ENCODE measurements at places on chromosomes 6 and 20.

- DNase-seq, result no peak
These were observed 243.1 kb downstream of the PKHD1 start for GRCh38 chr6:51844336-51844735.

DNA sequence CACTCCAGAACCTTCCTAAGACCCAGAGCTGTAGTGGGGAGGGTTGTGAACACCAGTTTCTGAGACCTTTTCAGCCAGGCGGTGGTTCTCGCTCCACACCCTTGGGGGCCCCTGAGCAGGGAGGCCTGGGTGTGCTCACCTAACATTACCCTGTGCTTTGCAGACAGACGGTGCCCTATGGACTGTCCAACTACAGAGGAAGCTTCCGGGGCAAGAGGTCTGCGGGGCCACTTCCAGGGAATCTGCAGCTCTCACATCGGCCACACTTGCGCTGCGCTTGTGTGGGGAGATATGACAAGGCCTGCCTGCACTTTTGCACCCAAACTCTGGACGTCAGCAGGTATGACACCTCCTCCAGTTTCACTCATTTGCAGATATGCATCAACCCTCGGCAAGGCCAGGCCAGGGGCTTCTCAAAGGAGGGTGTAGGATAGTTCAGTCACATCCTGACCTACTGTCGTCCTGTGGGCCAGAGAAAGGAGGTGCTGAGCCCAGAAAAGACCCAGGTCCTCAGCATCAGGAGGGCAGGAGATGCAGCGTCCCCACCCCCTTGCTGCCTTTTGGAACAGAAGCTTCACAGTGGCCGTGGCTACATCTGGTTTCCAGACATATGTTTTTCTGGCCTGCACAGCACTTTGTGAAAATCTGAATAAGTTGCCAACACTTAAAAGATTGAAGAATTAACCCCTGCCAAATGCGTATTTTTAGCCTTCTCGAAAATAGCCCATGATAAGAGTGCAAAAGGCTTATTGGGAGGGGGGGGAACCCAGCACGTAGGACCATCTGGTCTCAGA, 20.6 kb downstream of the EDN3 start:
- no peak for DNase-seq

DNA sequence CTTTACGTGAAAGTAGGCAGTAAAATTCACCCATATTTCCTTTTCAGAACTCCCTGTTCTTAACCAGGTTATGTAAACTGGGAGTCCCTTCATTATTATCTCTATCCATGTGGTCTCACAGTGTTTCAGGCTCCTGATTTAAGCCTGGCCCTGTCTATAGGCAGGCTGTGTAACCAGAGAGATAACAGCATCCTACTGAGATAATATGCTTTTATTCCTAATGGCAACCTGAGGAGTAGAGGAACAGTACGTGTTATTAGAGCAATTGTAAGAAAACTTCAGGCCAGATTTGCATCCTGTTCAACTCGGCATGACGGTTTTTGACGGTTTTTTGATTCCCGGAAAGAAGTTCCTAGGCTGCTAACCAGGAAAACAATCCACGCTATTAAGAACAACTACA, 16.9 kb downstream of the FUT9 start:
- no peak for DNase-seq

DNA sequence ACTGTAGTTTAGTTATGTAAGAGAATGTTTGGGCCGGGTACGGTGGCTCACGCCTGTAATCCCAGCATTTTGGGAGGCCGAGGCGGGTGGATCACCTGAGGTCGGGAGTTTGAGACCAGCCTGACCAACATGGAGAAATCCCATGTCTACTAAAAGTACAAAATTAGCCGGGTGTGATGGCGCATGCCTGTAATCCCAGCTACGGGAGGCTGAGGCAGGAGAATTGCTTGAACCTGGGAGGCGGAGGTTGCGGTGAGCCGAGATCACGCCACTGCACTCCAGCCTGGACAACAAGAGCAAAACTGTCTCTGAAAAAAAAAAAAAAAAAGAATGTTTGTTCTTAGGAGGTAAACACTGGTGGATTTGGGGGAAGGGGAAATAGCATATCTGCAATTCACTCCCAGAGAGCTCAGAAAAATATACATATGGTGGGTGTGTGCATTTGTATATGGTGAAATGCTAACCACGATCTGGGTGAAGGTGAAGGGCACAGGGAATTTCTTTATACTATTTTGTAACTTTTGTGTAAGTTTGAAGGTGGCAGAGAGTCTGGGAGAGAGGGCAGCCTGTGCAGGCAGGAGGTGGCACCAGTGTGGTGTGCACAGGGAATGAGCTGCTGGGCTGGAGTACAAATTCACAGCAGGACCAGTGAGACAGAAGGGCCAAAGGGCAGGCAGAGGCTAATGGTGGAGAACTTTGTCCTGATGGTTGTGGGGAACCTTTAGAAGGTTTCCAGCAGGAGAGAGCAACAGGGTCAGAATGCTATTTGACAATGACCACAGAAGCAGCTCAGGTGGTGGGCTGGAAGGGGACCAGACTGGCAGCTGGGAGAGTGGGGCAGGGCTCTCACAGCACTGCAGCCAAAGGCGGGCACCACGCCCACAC, 42.4 kb downstream of the SSR1 start:
- no peak for DNase-seq

- DNase-seq, result peak; percentile 89
These were observed 17.0 kb downstream of the CRISP1 start for GRCh38 chr6:49849213-49849907.

DNA sequence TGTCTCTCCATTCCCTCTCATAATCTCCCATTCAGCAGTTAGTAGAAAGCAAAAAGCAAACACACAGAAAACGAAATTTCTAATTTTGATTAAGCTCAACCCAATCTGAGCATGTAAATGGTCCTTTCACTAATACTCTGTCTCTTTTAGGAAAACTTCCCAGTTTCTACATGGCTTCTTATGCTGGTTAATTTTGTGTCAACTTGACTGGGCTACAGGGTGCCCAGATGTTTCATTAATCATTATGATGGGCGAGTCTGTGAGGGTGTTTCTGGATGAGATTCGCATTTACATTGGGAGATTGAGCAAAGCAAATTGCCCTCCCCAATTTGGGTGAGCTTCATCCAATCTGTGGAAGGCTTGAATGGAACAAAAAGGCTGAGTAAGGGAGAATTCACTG, 142.2 kb downstream of the MBOAT1 start:
- DNase-seq, result no peak

DNA sequence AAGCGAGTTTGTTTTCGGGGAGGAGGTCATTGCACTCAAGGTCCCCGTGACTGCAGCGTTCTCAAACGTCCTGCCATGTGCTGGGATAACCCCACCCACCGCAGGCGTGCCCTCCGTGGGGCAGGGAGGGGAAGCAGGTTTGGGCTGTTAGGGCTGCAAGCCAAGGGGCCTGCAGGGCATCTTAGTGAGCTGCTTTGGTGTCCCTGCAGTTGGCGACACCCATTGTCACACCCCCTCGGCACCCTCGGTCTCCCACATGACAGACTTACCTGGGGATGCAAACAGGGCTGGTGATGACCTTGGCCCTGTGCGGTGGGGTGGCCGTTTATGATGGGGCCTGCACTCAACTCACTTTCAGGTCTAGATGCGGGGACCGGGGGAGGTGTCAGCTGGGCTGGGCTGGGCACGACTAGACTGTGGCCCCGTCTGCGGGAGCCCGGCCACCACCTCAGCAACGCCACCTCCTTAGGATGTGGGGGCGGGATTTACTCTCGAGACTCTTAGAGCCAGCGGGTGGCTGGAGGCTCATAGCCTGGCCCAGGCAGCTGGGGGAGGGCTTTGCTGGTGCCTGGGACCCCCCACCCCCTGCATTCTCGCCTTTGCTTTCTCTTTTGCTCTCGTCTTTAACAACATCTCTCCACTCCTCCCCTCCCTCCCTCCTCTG, 6.5 kb upstream of the GATA5 start:
- no peak for DNase-seq

- DNase-seq, result no peak
These were observed 4.3 kb upstream of the LTA start for GRCh38 chr6:31567531-31568370.

GRCh38 chr6:34717466-34717865, 20.9 kb upstream of the ILRUN start:
- DNase-seq, result no peak

GRCh38 chr6:39812853-39813533, 20.8 kb downstream of the DAAM2 start:
- DNase-seq, result peak; percentile 4

DNA sequence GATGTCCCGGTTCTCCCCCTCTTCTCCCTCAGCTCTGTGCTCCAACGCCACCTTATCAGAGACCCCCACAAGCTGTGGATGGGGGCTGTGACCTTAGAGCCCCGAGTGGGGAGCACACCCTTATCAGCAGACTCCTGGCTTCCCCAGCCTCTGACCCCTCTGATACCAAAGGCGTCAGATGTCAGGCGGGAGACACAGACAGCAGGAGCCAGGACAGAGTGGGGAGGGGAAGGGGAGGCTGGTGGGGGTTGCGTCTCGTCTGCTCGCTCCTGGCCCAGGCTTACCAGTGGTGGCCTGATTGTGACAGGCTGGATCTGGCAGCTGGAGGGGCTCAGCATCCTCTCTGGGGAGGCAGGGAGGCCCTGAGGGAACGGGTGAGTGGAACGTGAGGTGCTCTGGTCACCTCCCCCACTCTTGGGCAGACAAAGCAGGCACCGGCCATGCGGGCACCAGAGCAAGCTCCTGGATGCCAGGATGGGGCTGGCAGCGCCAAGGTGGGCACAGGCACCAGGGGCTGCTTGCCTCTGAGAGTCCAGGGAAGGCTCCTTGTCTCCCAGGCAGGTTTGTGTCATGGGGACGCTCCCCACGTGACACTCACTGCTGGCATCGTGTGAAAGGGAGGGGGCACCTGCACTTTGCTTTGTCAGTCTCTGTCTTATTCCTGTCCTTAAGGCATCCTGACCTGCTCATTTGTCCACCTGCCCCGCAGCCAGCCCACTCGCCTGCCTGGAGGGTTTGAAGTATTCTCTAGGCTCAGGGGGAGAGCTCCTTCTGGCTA, 27.8 kb upstream of the GATA5 start:
- peak; percentile 32 for DNase-seq

- DNase-seq, result peak; percentile 65
These were observed 63.2 kb downstream of the TNFRSF21 start for GRCh38 chr6:47246551-47246950.

DNA sequence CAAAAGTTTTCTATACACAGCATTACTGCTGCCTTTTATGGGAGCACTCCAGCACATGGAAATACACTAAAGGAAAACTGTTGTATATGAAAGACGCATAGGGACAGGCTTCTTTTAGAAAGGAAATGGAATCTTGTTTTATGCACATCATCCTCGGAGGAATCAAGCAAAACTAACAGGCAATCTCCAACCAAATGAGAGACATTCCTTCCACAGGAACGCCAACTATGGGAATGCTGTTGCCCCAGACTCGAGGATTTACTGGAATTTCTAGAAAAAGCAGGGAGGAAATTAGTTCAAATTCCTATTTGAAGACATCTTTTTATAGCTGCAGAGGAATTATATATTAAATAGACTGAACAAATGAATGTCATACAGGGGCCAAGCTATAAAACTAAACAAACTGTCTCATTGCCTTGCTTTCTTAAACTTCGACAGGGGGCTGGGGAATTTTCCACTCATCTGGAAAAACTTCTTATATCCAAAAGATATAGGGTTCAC, 52.2 kb downstream of the LYRM4 start:
- no peak for DNase-seq

DNA sequence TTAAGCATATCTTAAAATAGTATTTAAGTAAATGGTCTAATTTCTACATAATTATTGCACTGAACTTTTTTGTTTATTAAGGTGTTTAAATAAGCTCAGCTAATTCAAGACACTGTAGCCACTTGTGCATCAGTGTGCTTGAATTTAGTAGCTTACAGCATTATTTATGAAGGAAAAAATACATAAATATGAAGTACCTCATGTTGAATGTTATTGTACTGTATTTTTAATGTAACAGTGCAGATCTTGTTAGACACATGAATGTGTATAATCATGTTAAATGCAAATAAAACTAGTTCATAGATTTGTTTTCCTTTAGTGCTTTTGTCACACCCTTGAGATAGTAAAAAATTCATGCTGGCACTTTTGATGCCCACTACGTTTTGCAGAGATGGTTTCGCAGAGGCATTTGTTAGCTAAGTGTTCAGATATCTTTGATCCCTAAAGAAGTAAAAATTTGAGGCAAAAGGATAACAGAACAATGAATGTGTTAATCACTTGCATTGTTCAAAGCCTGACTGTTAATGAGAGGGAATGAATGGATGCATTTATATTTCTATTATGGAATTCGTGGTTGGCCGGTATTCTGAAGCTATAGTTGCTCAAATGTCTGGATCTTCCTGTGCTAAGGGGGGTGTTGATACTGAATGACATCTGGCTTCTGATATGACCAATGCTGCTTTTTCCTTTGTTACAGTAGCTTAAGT, 8.8 kb downstream of the BTBD3 start:
- no peak for DNase-seq

GRCh38 chr6:154995254-154996015, at the start of gene TIAM2:
TSS of gene TIAM2 (plus strand) at chr6:154995315. CDS start at chr6:155129224, 133,909 bp downstream.
- no peak for DNase-seq

GRCh38 chr6:56842686-56843475, 112.0 kb upstream of the BEND6 start:
- DNase-seq, result peak; percentile 56

DNA sequence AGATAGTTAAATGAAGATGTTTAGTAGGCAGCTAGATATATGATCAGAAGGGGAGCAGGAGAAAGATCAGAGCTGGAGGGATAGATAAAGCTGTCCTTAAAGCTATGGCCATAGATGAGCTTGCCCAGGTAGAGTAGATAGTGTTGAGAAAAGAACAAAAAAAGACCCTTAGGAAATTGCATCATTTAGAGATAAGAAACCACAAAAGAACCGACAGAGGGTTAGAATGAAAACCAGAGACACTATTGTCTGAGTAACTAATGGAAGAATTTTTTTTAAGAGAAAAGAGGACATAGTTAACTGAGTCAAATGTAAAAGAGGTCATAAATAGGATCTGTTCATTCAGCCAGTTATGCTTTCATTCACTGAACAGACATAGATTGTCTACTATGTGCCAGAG, 101.8 kb downstream of the TNFAIP3 start:
- peak; percentile 94 for DNase-seq

DNA sequence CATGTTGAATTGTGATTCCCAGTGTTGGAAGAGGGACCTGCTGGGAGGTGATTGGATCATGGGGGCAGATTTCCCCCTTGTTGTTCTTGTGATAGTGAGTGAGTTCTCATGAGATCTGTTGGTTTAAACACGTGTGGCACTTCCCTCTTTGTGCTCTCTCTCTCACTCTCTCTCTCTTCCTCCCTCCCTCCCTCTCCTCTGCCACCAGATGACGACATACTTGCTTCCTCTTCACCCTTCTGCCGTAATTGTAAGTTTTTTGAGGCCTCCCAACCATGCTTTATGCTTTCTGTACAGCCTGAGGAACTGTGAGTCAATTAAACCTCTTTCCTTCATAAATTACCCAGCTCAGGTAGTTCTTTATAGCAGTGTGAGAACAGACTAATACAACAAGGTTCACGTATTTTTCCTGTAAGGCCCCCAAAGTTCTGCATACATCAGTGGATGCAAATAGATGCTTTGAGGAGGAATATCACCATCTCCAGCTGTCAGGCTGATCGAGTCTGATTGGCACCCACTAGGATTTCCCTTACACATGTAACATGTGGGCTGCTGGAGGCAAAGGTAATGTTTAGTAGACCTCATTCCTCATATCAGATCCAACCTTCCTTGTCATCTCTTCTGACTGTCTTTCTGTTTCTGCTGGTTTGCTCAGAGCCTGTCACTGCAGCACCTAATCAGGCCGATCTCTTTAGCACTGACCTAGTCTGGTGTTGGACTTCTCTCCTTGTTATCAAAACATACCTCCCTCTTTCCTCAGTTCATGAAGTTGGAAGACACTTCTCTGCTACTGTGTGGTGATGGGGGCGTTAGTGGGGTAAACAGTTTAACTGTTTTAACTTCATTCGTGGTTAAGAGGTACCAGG, 54.3 kb upstream of the BACH2 start:
- DNase-seq, result peak; percentile 94
